PC-9 (cell line): ENCODE measurements at places on chromosomes 3 and 15. TPM values are rescaled to one million over a fixed set of nuclear protein-coding genes. Genes with fewer than 3 reads are reported as not detected.

TMEM207 gene
- total RNA-seq = not detected in 2 replicates

SCG5 gene
- total RNA-seq = 0.39 TPM in 1 of 2 replicates, not detected in the other

SLC22A14 gene
- total RNA-seq = not detected in 2 replicates

VGLL3 gene
- total RNA-seq = 20.5 and 26.8 TPM in 2 replicates

GRCh38 chr3:124772081-124772831, 42.0 kb downstream of the UMPS start:
- no peaks in the 10 kb centered on the region for H3K27me3 ChIP-seq
- H3K4me3 ChIP-seq = no peak overlapping the region
- peaks cover 5% of the 10 kb centered on the region; the same call in 1 of the 2 replicates for H3K4me1 ChIP-seq
- H3K27ac ChIP-seq = no peak overlapping the region

- no peaks in the 10 kb centered on the region for H3K36me3 ChIP-seq
- H3K27ac ChIP-seq = no peak within 1 kb of the TSS
- no peak within 1 kb of the TSS for H3K4me3 ChIP-seq
- DNase-seq = no peak
Measured at GRCh38 chr15:25863111-25863967, at the start of gene ATP10A. Gene ATP10A (minus strand): TSS chr15:25863327. CDS start chr15:25863096, 231 bp downstream.

DNA sequence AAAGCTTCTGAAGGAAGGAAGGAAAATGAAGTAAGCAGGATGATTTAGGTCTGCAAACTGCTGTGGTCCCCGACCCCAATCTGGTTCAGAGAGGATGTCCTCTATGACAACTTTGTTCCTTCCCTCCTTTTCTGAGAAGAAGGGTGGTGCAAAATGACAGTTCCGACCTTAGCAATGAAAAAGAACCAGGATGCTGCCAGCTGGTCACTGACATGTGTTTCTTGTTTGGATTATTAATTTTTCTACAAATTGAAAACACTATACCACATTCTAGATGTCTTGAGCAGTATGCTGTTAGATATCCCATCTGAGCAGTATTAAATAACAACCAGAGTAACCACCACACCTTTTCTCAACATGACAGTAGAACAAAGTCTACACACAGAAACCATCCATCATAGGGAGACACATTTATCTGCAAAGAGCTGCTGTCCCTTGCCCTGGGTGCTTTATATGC, 27.5 kb downstream of the CDCP1 start:
- DNase-seq = no peak
- peaks cover 46% of the 10 kb centered on the region for H3K4me1 ChIP-seq
- H3K4me3 ChIP-seq = no peak overlapping the region
- H3K27me3 ChIP-seq = no peaks in the 10 kb centered on the region
- H3K27ac ChIP-seq = no peak overlapping the region; the same call in 1 of the 2 replicates
- peaks cover 25% of the 10 kb centered on the region for H3K36me3 ChIP-seq

GRCh38 chr3:99809565-99809964, 8.1 kb upstream of the CMSS1 start:
- H3K4me1 ChIP-seq = no peaks in the 10 kb centered on the region
- no peak for DNase-seq
- H3K36me3 ChIP-seq = no peaks in the 10 kb centered on the region
- no peak overlapping the region for H3K4me3 ChIP-seq
- H3K27ac ChIP-seq = no peak overlapping the region

- no peak overlapping the region for H3K4me3 ChIP-seq
- no peaks in the 10 kb centered on the region for H3K4me1 ChIP-seq
- DNase-seq = no peak
- H3K27me3 ChIP-seq = no peaks in the 10 kb centered on the region
- no peaks in the 10 kb centered on the region for H3K36me3 ChIP-seq
- H3K27ac ChIP-seq = no peak overlapping the region
Measured at GRCh38 chr3:50651920-50652529, 22.7 kb upstream of the DOCK3 start.

GRCh38 chr15:47717036-47717612, at the start of gene SEMA6D:
Gene SEMA6D (plus strand): TSS chr15:47717505. CDS start chr15:47759799, 42,294 bp downstream.
- H3K4me3 ChIP-seq = no peak within 1 kb of the TSS
- no peaks in the 10 kb centered on the region for H3K4me1 ChIP-seq
- no peaks in the 10 kb centered on the region for H3K36me3 ChIP-seq
- peaks cover 12% of the 10 kb centered on the region for H3K27me3 ChIP-seq
- no peak for DNase-seq
- H3K27ac ChIP-seq = no peak within 1 kb of the TSS

DNA sequence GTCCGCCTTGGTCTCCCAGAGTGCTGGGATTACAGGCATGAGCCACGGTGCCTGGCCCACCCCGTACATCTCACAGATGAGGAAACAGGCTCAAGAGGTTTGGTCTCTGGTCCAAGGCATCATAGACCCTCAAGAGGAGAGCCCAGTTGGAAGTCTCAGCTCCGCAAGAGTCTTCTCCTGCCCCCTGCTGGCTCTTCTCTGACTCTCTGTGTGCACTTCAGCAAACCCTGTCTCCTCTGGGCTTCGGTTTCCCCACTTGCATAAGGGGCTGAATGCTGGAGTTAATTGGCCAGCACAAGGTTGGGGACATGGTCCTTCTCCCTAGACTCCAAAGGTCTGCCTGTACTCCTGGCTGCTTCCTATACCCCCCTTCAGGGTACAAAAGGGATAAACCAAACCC, 3.9 kb downstream of the MST1R start:
- H3K27me3 ChIP-seq = no peaks in the 10 kb centered on the region
- peak overlapping the region; percentile 61 for H3K4me3 ChIP-seq
- peaks cover 29% of the 10 kb centered on the region for H3K4me1 ChIP-seq
- DNase-seq = no peak

- no peaks in the 10 kb centered on the region for H3K27me3 ChIP-seq
- H3K4me1 ChIP-seq = peaks cover 11% of the 10 kb centered on the region
- no peak for DNase-seq
- peaks cover 3% of the 10 kb centered on the region; the same call in 1 of the 2 replicates for H3K36me3 ChIP-seq
- H3K4me3 ChIP-seq = no peak overlapping the region
Measured at GRCh38 chr15:44722011-44722410, 10.7 kb downstream of the B2M start.

DNA sequence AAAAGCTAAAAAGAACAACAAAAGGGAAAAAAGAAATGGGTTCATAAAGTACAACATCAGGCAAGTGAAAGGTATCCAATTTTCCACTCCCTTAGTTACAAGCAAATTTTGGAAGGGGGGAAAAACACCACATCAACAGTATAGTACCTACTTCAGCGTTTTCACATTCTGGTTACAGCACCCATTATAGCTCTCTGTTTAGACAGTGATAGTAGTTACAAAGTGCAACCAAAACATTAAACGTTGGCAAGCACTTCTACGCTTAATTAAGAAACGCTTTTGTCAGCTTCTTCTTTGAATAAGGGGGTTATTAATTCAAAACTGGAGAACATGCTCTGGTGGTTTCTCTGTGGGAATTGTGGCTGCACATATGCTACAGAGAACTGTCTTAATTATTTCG, 180.2 kb downstream of the VPS13C start:
- H3K36me3 ChIP-seq = no peaks in the 10 kb centered on the region; the same call in 1 of the 2 replicates
- no peak overlapping the region for H3K4me3 ChIP-seq
- no peaks in the 10 kb centered on the region for H3K27me3 ChIP-seq
- peak overlapping the region; percentile 47; the same call in 1 of the 2 replicates for H3K27ac ChIP-seq
- DNase-seq = no peak
- peaks cover 27% of the 10 kb centered on the region for H3K4me1 ChIP-seq

GRCh38 chr3:151556596-151556995, 95.7 kb upstream of the IGSF10 start:
- H3K27me3 ChIP-seq = no peaks in the 10 kb centered on the region
- no peaks in the 10 kb centered on the region for H3K4me1 ChIP-seq
- H3K36me3 ChIP-seq = no peaks in the 10 kb centered on the region
- DNase-seq = no peak
- H3K27ac ChIP-seq = no peak overlapping the region

GRCh38 chr3:72615776-72616175, 232.5 kb downstream of the SHQ1 start:
- no peak overlapping the region for H3K27ac ChIP-seq
- H3K27me3 ChIP-seq = no peaks in the 10 kb centered on the region
- H3K4me3 ChIP-seq = no peak overlapping the region

DNA sequence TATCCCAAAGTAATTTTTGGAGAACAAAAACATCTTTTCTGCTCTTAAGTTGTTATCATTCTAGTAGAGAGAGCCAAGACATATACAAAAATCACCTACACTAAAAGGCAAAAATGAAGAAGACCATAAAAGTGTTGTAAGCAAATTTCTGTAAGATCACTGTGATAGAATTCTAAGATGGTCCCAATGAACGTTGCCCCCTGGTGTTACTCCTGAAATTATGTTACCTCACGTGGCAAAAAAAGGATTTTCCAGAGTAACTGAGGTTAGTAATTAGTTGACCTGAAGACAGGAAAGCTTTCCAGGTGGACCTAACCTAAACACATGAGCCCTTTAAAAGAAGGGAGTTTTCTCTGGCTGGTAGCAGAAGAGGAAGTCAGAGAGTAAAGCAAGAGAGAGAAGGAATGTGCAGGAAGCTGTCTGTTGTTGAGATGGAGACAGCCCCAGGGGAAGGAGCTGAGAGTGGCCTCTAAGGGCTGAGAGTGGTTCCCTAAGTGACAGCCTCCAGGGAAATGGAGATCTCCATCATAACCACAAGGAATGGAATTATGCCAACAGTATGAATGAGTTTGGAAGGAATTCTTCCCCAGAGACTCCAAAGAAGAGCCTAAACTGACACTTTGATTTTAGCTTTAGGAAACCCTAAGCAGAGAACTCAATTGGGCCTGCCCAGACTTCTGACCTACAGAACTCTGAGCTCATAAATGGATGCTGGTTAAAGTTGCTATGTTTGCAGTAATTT, 205.9 kb downstream of the CD47 start:
- H3K36me3 ChIP-seq = no peaks in the 10 kb centered on the region
- no peak overlapping the region for H3K4me3 ChIP-seq
- no peak overlapping the region for H3K27ac ChIP-seq
- no peaks in the 10 kb centered on the region for H3K27me3 ChIP-seq

DNA sequence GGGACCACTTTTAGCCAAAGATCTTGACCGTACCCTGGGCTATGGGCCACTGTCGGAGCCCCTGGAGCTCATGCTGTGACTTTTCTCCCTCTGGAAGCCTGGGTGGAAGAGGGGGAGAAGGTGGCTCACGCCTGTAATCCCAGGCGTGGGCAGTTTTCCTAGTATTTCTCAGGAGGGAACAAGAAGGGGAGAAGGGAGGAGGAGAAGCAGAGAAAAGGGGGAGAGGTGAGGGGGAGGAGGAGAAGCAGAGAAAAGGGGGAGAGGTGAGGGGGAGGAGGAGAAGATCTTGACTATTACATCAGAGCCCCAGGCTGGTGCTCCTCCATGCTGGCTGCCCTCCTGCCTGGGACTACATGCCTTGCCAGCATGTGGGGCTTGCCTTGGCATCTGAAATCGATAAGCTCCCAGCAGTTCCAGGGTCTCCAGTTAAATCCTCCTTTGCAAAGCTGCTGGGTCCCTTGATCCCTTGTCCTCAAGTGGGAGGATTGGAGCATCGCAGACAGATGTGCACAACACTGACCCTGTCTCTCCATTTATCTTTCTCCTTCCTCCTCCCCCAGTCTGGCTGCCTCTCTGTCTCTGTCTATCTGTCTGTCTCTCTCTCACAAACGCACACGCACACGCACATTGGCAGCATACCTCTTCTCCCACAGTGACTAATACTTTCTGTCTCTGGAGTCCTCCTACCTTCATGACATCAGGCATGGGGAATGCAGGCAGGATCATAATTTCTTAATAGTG, 41.6 kb downstream of the MRAS start:
- no peak overlapping the region for H3K27ac ChIP-seq
- H3K4me3 ChIP-seq = no peak overlapping the region
- H3K4me1 ChIP-seq = peaks cover 12% of the 10 kb centered on the region
- peak; percentile 82 for DNase-seq

- H3K36me3 ChIP-seq = no peaks in the 10 kb centered on the region
- H3K27ac ChIP-seq = no peak overlapping the region
Measured at GRCh38 chr3:7658294-7658693, 797.4 kb downstream of the GRM7 start.

DNA sequence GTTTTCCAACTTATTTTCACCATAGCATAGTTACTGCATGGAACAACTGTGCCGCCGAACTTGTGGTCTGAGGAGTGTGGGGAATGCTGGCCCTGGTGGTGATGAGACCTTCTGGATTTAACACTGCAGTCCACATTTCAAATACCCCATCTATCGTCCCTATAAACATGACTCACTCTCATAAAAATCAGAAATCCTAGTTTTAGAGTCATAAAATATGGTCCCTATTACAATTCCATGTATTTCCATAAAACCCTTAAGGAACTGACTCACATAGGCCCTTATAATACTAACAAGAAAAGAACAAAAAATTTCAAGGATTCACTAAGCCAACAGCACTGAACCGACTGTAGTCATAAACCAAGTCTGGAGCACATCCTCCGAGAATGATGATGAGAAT, 147.2 kb downstream of the FOXP1 start:
- H3K4me3 ChIP-seq = no peak overlapping the region
- no peaks in the 10 kb centered on the region for H3K27me3 ChIP-seq
- H3K36me3 ChIP-seq = no peaks in the 10 kb centered on the region
- no peaks in the 10 kb centered on the region for H3K4me1 ChIP-seq
- no peak for DNase-seq

DNA sequence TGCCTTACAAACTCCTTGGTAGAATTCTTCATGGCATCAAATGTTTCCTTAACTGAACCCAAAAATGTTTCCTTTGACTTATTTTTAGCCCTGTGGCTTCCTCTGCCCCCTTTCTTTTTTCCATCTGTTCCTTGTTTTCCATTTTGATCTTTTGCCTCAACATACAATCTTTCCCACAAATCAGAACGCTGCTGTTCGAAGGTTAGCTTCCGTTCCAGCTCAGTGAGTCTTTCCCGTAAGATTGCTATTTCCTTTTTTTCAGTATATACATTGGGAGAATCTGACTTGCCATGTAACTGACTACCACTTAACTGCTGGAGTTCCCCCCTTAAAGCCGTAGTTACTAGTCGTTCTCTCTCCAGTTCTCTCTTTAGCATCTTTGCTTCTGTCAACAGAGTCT, 41.2 kb downstream of the PIGB start:
- no peaks in the 10 kb centered on the region for H3K36me3 ChIP-seq
- DNase-seq = no peak
- no peak overlapping the region for H3K27ac ChIP-seq
- no peaks in the 10 kb centered on the region for H3K27me3 ChIP-seq
- H3K4me1 ChIP-seq = peaks cover 24% of the 10 kb centered on the region

DNA sequence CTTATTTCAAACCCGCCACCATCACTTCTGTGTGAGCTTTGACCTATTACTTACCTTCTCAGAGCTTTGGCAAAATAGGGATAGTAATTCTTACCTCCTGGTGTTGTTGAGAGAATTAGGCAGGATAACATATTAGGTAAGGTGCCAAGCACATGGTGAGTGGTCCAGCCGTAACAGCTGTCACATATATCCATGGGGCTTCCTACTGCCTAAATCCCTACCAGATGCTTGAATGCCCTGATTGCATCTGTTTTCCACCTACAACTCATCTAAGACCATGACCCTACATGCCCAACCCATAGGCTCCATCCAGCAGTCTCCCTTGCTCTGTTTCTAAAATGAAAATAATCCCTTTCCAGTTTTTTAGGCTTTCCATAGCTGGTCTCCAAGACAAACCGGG, 162.3 kb upstream of the NR2E3 start:
- no peak overlapping the region for H3K4me3 ChIP-seq
- no peaks in the 10 kb centered on the region for H3K27me3 ChIP-seq
- no peak overlapping the region for H3K27ac ChIP-seq
- peaks cover 14% of the 10 kb centered on the region for H3K4me1 ChIP-seq
- H3K36me3 ChIP-seq = no peaks in the 10 kb centered on the region
